ENCODE measurements at places on chromosomes 7 and 10.

DNA sequence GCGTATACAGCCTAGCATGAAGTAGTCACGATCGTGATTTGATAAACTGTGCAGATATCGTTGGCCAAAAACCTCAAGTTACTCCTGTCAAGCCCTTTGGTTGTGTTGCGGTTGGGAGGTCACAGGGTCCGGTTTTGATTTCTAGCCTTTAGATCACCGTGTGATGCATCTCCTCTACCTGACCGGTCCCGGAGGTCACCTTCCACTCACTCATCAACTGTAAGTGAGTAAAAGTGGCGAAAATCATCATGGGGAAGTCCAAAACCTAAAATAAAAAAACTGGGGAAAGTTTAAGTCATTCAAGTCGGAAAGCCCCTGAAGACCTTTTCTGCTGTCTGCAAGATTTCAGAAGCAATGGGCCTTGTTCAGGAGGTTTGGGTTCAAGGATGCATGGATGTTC, 62.8 kb downstream of the ADARB2 start:
- no peak for DNase-seq

DNA sequence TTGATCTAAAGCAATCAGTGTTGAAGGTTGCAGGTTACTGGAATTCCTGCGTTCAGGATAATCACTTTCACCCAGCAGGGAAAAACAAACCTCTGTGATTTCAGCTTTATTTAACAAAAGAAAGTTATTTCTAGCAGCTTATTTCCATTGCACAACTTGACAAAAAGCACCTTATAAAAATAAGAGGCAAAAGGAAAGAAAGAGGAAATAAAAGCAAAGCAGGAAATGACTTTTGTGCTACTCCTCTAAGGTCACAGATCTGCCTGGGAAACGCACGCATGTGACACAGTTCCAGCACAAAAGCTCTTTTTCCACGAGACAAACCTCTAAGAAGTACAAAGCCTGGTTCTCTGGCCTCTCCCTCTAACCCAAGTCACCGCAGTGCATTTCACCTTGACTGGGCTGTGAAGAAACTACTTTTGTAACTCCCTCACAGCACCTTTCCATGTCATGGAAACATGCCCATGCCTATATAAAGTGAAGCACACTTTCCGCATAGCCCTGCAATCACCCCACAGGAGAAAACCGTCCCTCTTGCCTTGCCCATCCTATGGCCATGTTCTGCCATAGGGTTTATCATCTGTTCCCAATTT, 870 bp downstream of the ANK3 start:
- no peak for DNase-seq

- DNase-seq = no peak
Measured at GRCh38 chr7:17057143-17057509, 175.3 kb upstream of the AGR3 start.

DNA sequence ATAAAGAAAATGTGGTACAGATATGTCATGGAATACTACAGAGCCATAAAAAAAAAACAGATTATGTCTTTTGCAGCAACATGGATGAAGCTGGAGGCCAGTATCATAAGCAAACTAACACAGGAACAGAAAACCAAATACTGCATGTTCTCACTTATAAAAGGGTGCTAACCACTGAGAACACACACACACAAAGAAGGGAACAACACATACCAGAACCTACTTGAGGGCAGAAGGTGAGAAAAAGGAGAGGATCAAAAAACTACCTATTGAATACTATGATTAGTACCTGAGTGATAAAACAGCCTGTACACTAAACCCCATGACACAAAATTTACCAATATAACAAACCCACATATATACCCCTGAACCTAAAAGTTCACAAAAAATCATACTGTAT, 144.6 kb downstream of the TPK1 start:
- no peak for DNase-seq

GRCh38 chr10:35349389-35349915, 13.1 kb downstream of the CCNY start:
- no peak for DNase-seq

GRCh38 chr7:80804589-80804988, 114.3 kb downstream of the SEMA3C start:
- DNase-seq = no peak

DNA sequence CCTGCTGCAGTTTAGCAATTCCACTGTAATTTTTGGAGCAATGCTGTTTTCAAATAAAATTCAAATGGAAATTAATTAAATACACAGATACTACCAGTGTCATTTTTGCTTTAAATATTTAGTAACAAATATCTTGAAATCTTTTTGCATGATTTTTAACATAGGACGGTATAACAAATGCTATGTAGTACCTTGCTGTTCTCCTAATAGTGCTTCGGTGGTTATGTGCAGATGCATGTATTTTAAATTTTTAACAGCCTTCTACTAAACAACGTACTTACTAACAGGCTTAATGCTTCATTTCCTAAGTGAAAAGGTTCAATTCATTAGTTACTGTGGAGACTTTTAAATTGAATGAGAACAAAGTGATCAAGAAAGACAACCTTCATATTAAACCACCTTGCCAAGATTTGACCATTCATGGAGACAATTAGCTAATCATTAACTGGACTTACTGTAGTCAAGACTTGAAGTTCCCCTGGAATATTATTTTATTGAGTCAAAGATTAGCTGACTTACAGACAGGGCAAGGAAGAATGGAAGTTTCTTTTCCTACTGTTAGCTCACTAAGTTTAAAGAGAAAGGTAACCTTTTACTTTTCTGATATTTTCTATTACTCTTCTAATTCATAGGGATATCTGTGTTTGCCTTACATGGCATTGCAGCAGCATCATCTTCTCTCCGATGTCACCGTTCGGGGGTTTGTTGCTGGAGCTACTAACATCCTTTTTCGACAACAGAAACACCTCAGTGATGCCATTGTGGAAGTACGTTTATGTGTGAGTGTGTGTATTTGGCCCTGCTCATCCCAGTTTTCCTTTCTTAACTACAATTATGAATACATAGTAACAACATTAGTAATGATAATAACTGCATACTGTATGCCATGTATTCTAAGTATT, 74.3 kb downstream of the AVL9 start:
- no peak for DNase-seq

GRCh38 chr10:73576178-73576889, 14.8 kb downstream of the USP54 start:
- no peak for DNase-seq

- no peak for DNase-seq
Measured at GRCh38 chr7:45031829-45032228, 31.8 kb downstream of the CCM2 start.

DNA sequence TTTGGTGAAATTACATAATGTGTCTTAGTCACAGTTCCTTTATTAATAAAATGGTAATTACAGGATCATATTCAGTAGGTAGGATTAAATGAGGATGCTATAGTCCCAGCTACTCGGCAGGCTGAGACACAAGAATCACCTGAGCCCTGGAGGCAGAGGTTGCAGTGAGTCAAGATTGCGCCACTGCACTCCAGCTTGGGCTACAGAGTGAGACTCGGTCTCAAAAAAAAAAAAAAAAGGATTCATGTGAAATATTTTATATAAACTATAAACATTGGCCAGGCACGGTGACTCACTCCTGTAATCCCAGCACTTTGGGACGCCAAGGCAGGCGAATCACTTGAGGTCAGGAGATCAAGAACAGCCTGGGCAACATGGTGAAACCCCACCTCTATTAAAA, 197.9 kb downstream of the IMMP2L start:
- DNase-seq = no peak

DNA sequence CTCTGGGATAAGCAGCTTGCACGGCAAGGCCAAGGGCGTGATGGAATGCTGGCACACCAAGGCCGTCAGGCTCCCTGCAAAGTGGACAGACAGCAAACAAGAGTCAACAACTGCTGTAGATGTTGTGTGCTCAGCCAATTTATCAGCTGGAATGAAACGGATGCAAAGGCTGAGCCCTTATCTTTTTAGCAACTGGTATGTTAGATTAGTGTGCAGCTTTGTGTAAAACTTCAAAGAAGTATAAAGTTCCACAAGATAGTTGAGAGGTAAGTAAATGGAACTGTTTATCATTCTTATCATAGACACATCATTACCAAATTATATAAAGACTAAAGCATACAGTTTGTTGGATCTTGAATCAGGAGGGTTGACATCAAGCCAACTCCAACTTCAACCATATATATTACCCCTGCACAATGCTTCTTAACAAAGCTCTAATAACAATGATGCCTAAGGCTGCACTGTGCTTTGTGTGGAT, 289.0 kb downstream of the TNS3 start:
- DNase-seq = no peak

DNA sequence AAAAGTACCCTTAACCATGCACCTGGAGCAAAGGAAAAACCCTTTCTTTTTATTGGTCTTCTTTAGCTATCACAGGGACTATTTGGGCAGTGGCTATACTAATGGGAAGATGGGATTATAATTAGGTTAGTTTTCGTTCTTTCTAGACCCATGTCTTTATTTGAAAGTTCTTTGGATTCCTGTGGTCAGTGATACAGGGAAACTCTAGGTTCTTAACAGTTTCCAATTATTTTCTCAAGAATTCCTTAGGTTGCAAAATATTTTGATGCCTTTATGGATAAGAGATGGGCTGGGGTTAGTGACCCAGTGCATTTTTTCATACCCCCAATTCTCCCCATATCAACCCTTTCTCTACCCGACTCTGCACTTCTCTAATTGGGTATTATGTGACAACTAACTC, 49.0 kb downstream of the ADD3 start:
- no peak for DNase-seq

DNA sequence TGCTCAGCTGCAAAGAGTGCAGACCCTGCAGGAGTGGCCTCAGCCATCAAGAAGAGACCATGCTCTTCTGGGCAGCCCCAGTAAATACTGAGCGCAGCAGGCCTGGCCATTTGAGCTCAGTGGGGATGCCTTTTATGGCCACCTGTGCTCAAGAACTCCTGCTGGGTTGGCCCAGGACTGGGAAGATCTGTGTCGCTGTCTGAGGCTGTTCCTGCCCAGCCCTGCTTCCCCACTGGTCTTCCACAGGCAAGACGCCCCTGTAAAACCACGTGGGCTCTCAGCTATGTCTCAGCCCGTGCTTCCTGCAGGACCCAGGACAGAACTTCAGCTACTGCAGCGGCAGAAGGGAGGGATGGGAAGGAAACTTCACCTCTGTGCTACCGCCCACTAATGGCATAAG, 10.5 kb upstream of the PPIF start:
- no peak for DNase-seq

DNA sequence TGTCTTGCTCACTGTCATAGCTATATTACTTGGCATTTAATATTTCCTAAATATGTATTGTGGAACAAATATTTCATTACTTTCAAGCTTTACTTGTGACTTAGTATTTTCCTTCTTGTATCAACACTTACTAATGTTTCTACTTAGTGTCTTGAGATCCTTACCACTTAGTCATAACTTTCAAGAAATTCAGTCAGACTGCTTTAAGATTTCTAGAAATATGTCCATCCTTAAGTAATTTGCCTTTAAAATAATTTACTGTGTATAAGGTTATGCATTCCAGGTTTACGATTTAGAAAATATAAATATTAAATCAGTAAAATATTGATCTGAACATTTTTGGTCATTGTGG, 87.3 kb upstream of the CSTF2T start:
- no peak for DNase-seq

- no peak for DNase-seq
Measured at GRCh38 chr7:131501422-131501821, 55.0 kb downstream of the PODXL start.

GRCh38 chr10:65684896-65685295, 1240.9 kb upstream of the LRRTM3 start:
- DNase-seq = no peak

DNA sequence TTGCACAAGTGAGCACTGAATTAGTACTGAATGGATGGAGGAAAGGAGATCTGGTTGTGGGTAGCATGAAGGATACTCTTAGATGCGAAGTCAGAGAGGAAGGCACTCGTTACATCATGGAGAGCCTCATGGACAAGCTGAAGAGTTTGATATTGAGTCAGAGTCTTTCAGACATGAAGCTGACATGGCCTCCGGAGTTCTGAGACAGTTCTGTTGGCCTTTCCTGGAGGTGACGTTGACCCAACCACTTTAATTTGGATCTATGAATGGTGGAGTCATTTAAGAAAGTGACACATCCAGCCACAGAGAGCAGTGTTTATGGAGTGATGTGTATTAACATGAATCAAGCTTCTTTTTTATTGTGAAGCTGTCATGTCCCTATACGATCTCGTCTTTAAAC, 286.3 kb upstream of the CDC14C start:
- no peak for DNase-seq

DNA sequence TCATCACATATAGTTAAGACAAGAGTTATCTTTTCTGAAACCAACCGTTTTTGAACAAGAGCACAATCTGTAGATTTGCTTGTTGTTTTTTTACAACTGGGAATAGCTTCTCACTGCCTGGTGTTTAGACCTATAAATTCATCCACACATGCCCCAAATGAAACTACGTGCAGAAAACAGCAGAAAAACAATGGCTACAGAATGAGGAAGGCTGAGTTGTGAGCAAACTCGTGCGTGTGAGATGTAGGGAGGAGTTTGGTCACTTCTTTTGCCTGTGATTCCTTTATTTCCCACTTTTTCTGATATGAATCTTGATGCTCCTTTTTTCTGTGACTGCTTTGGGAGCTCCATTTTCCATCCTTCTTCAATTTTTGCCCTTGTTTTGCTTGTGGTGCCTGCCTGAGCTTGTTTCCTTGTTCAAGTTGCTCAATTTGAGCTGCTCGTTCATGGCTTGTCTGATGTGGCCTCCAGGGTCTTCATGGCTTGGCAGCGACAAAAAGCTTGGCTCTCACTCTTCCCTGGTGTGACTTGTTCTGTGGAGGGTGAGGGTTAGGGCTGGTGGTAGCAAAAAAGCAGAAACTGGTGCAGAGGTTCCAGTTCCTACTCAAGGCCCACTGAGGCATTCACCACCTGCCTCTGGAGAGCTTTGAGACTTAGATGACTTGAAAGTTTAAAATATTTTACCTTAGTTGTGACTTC, 76.9 kb downstream of the ZNF365 start:
- no peak for DNase-seq

- DNase-seq = no peak
Measured at GRCh38 chr10:71390461-71390835, 6.3 kb upstream of the CDH23 start.

DNA sequence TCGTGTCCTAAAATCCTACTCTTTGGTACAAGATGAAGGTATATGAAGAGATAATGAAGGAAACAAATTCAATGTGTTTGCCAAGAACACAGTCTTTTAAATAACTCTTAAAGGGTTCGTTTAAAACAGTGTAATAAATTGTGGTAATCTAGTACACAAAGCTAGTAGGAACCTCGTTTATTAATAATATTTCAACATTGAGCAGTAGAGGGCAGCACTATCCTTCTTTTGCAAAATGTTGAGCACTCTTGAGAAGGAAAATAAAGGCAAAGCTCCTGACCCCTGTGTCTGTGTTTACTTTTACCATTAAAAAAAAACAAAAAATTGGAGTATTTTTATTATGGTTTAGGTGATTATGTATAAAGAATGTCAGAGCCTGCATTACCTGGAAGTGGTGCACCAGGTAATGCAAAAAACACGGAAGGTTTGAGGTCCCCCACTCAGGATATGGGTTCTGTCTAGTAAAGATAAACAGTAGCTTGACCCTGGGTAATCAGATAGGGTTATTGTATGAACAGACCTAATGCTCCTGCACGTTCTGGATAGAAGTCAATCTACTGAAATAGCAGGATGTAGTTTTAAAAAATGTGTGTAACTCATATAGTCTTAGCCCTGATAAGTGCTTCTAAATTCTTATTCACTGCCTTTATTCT, 5.7 kb upstream of the GOT1 start:
- no peak for DNase-seq
